ENCODE measurements at places on chromosomes 7 and 10.

- no peak for DNase-seq
These were observed 10.1 kb downstream of the TMEM243 start for GRCh38 chr7:87209295-87209924.

- DNase-seq: no peak
These were observed 26.4 kb downstream of the MYL10 start for GRCh38 chr7:101602484-101603241.

- DNase-seq: no peak
These were observed 119.2 kb downstream of the MBL2 start for GRCh38 chr10:52653263-52653909.

DNA sequence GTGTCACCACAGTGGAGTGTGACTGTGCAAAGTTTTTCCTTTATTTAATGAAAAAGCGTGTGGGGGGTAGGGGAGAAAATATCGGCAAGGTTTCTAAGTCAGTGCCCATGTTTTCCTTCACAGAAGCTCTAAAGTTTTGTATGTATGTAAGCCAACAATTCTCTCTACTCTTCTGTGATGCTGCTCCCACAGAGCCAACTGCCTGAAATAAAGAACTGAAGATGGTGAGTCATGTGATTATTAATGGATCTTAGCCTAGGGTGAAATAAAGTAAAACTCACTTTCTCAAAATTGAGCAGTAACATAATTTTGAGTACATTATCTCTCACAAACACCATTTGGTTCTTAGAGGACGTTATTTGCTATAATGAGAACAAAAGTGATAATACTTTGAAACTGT lies 143.7 kb downstream of the ELMO1 start:
- no peak for DNase-seq

DNA sequence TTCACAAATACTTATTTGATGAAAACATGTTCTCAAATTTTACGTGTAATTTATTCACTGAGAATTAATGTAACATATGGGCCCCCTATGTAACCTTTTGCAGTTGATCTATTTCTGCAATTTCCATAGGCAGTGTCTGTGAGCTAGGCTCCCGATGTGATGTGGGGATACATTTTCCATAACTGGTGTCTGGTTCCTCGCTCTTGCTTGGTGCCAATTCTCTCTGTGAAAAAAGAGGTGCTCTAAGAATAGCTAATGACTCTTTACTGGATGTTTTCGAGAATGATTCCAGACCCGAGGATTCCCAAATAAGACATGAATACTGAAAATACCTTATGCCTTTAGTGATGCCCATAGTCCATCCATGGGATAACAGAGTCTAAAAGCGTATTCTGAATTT lies 286.7 kb upstream of the FZD8 start:
- DNase-seq: no peak

DNA sequence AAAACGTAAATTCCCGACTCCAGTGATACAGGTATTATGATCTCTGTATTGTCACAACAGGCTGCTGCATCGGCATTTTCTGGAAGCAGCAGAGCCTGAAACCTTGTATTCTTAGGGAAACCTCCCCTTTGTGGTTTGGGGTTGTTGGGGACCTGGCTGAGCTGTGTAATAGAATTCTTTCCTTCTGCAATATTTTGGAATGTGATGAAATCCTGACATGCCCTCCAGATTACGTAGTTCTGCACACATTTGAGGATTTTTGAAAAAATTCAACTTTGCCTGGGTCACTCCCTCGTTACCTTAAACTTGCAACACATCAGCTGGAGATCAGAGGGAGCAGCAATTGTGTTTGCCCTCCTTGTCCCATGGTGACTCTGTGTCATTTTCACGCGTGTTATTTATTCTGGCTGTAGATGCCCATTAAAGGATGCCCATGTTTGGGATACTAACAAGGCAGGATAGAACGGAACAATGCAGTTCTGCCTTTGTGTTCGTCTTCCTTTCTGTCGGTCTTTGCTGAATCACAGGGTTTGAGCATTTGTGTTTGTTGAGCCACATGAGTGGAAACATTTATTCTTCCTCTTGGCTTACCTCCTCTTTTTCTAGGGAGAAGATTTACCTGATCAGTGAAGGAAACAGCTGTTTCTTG lies 181.7 kb downstream of the TCF7L2 start:
- DNase-seq: no peak

- no peak for DNase-seq
These were observed 335.8 kb downstream of the ELMO1 start for GRCh38 chr7:37112876-37113275.

GRCh38 chr7:108503112-108504026 lies 22.6 kb downstream of the PNPLA8 start:
- DNase-seq: no peak

DNA sequence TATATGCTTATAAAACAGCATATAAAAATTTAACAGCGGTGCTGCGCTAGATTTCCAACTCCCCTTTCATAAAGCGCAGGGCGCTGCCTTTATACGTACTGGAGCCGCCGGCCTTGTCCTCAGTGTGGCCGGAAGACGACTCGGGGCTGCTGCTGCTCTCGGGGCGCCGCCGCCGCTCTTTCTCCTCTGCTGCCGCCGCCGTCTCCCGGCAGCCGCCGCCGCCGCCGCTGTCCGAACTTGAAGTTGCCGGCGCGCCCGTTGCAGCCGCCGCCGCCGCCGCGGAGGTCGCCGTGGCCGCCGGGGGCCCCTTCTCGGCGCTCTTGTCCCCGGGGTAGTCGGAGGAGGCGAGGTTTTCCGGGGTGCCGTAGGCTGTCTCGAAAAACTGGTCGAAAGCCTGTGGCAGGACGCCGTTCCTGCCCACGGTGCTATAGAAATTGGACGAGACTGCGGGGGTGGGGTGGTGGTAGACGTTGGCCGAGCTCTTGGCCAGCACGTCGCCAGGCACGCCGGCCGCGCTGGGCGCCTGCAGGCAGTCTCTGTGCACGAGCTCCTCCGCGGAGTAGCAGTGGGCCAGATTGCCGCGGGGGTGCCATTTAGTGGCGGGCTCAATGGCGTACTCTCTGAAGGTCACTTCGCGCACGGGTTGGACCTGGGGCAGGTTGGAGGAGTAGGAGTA lies 557 bp downstream of the HOXA11 start:
- no peak for DNase-seq

- no peak for DNase-seq
These were observed 137.9 kb downstream of the DNAJB6 start for GRCh38 chr7:157474685-157475084.

- no peak for DNase-seq
These were observed 190.5 kb downstream of the GLI3 start for GRCh38 chr7:42046483-42046882.

DNA sequence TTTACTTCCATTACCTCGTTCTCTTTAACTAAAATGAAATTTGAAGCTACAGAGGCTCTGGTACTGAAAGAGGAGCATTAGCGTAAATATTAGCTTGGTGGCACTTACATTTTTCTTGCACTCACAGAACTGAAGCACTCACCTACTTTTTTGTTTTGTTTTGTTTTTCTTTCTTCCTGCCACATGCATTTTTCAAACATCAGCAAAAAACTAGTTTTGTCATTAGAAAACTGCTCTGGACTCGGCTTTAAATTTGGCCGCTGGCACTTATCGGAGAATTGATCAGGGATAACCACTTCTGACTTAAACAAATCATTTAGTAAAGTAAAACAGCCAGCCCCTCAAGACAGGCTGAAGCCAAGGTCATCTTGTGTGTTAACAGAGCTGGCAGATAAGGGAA lies 216.3 kb downstream of the SFMBT2 start:
- no peak for DNase-seq

GRCh38 chr10:114623661-114624294 lies 34.3 kb downstream of the ABLIM1 start:
- no peak for DNase-seq

GRCh38 chr10:4195213-4195612 lies 410.2 kb upstream of the KLF6 start:
- DNase-seq: no peak

- DNase-seq: no peak
These were observed 308.4 kb downstream of the ZNF248 start for GRCh38 chr10:37549054-37549453.
